ENCODE measurements at places on chromosomes 13 and 19.

GRCh38 chr19:14555918-14556661 is 15.8 kb downstream of the NDUFB7 start:
- peak; percentile 24 for DNase-seq

DNA sequence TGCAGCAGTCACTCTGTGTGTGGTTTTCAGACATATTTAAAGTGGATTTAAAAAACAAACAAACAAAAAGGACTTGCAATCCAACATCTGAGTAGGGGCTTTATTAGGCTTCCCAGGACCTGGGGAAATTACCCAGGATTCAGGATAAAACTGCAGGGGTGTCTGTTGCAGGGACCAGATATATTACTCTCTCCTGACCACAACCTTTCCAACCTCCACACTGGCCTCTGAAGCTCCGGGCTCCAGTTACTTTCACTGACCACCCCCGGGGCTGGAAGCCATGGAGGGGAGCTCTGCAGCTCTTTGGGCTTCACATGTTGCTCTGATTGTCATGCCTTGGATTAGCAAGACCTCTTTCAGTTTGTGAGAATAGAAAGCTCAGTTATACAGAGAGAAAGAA is 75.2 kb downstream of the INSR start:
- no peak for DNase-seq

DNA sequence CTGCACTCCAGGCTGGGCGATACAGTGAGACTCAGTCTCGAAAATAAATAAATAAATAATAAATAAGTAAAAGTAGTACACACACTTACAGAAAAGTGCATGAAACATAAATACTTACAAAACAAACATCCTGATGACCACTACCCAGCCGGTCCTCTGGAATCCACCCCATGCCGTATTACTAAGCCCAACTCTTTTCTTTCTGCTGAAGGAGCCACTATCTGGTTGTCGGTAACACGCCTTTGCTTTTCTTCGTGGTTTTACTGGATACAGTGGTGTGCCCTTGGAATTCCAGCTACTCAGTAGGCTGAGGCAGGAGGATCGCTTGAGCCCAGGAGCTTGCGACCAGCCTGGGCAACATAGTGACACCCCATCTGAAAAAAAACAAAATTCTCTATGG is 39.4 kb downstream of the CELF5 start:
- DNase-seq, result no peak

DNA sequence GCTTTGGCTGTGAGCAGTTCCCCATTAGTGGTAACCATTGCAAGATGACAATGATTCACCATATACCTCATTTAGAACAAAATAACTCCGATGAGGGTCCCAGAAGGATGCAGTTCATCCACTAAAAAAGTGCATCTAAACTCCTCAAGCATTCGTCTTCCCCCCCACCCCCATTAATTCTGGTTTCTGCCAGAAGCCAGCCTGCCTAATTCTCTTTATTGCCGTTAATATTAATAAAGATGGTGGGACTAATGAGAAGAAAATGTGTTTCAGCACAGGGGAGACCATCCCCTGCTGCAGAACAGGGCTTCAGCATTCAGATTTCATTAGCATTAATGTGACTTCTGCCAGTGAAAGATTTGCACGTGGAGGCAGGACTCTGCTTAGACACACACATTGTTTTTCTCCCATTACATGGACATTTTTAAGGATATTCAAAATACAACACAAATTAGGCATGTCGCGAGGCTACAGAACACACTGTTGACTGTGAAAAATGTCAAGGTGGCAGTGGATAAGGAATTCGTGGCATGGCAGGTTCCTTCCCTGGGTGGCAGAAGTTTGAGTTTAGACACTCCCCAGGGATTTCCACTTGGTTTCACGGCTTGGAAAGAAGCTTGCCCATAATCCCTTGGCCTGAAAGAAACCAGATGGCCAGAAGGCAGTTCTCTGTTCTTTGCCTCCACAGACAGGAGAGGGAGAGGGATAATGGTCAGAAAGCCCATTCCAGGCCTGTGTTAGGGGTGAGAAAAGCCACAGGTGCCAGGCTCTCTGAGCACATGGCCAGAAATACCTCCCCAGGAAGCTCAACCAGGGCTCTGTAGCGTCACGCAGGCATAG is 236.5 kb downstream of the FOXO1 start:
- no peak for DNase-seq

- DNase-seq, result peak; percentile 74
Measured at GRCh38 chr19:46480415-46480814, 9.1 kb upstream of the PNMA8A start.

DNA sequence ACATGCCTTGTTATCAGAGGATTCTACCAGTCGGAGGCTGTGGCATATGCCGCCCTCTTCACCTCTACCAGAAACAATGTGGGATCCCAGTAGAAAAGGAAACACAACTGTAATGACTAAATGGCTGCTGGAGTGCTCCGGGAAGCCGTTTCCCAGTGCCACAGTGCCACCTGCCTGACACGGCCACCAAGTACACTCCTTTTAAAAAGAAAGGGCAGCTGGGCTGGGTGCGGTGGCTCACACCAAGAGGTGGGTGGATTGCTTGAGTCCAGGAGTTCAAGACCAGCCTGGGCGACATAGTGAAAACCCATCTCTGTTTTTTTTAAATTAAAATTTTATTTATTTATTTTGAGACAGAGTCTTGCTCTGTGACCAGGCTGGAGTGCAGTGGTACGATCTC is 67.3 kb downstream of the TRPM4 start:
- peak; percentile 53 for DNase-seq

DNA sequence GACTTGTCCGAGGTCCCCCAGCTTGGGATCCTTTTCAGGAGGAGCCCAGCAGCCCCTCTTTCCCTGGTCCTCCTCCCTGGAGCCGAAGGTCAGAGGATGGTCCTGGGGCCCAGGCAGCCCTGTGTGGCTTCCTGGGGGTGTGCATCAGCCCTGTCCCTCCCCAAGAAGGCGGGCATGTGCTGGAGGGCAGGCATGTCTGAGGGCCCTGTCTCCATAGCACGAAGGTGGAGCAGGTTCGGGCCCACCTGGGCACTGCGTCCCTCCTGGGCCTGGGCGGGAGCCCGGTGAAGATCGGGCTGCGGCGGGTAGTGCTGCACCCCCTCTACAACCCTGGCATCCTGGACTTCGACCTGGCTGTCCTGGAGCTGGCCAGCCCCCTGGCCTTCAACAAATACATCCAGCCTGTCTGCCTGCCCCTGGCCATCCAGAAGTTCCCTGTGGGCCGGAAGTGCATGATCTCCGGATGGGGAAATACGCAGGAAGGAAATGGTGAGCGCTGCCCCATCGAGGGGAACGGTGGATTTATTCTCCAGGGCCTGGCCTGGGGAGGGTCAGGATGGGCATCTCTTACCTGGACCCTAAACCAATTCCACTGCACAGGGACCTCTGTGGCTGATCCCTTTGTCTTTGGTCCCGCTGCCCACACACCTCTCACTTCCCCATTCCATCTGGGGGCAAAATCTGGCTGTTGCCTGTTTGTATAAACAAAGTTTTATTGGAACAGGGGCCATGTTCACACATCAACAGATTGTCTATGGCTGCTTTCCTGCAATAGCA is 10.9 kb downstream of the TIMM13 start:
- DNase-seq, result no peak

DNA sequence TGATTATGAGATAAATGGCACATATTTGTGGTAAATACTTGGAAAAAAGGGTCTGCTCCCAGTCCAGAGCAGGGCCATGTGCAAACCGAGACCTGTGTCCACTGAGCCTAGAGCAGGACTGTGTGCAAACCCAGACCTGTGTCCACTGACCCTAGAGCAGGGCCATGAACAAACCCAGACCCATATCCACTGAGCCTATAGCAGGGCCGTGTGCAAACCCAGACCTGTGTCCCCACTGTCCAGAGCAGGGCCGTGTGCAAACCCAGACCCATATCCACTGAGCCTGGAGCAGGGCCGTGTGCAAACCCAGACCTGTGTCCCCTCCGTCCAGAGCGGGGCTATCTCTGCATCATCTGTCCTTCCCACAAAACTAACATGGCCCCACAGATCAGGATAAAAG is 136.0 kb downstream of the ATP11A start:
- DNase-seq, result no peak

DNA sequence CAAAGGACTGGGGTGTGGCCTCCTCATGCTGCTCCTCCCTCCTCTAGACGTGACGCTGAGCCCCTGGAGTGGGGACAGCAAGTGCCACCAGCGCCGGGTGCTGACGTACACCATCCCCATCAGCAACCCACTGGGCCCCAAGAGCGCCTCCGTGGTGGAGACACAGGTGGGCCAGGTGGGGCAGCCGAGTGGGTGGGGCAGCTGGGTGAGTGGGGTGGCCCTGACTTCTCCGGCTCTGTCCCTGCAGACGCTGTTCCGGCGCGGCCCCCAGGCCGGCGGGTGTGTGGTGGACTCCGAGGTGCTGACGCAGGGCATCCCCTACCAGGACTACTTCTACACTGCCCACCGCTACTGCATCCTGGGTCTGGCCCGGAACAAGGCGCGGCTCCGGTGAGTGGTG is 11.1 kb upstream of the SCN1B start:
- no peak for DNase-seq

GRCh38 chr13:64333888-64334287 is 2896.2 kb downstream of the PCDH9 start:
- no peak for DNase-seq

DNA sequence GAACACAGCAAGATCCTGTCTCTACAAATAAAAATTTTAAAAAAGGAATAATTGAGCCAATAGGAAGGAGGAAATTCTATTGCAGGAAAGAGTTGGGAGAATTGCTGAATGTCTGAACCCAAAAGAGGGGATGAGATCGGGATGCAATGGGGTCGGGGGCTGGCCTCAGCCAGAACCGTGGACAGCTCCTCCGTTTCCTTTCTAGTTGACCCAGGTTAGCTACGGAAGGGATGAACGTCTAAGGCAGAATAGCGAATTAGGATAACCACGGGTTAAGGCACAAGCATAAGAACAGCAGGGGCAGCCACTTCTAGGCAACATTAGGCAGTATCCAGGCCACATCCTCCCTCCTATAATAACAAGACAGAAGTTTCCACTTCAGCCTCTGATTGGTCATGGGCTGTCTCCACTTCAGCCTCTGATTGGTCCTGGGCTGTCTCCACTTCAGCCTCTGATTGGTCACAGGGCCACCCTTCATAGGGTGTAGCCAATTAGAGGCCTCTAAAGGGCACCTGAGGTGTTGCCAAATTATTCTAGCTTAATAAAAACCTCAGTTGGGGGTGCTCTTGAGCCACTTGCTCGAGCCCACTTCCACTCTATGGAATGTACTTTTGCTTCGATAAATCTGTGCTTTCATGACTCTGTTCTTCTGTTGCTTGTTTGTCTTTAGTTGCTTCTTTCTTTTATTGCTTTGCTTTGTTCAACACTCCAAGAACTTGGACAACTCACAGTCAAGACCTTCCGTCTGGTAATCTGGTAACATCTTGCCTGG is 24.9 kb upstream of the TPM4 start:
- DNase-seq, result peak; percentile 60

DNA sequence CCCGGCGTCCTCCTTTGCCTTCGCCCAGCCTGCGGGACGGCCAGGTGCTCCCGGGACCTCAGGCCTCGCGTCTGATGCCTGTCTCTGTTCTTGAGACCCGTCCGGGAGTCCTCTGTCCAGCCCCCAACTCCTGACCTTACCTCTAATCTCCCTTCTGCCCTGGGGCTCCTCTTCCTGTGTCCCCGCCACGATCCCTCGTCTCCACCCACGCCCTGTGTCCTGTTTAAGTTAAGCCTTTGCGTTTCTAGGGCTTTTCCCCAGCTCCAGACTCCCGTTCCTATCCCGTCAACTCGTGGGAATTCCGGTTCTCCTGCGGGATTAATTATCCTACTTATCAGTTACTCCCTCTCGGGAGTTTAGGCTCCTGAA is 686 bp downstream of the LENG8 start:
- DNase-seq, result peak; percentile 31

GRCh38 chr13:92473765-92474475 is 752.7 kb upstream of the GPC6 start:
- DNase-seq, result no peak

- DNase-seq, result no peak
Measured at GRCh38 chr19:42290523-42291434, 11.2 kb upstream of the PRR19 start.

DNA sequence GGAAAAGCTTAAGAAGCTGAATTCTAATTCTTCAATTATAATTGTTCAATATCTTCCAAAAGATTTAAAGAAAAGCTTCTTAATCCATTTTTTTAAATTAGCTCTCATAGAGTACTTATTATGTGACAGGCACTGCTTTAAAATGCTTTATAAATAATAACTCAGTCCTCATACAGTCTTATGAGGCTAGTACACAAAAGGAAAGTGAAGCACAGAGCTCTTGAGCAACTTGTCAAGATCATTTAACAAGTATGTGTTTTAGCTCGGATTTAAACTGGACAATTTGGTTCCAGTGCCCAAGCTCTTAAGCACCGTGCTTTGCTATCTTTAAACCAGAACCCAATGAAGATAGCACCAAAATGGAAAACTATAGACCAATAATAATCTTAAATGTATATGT is 106.1 kb downstream of the DHRS12 start:
- peak; percentile 16 for DNase-seq

DNA sequence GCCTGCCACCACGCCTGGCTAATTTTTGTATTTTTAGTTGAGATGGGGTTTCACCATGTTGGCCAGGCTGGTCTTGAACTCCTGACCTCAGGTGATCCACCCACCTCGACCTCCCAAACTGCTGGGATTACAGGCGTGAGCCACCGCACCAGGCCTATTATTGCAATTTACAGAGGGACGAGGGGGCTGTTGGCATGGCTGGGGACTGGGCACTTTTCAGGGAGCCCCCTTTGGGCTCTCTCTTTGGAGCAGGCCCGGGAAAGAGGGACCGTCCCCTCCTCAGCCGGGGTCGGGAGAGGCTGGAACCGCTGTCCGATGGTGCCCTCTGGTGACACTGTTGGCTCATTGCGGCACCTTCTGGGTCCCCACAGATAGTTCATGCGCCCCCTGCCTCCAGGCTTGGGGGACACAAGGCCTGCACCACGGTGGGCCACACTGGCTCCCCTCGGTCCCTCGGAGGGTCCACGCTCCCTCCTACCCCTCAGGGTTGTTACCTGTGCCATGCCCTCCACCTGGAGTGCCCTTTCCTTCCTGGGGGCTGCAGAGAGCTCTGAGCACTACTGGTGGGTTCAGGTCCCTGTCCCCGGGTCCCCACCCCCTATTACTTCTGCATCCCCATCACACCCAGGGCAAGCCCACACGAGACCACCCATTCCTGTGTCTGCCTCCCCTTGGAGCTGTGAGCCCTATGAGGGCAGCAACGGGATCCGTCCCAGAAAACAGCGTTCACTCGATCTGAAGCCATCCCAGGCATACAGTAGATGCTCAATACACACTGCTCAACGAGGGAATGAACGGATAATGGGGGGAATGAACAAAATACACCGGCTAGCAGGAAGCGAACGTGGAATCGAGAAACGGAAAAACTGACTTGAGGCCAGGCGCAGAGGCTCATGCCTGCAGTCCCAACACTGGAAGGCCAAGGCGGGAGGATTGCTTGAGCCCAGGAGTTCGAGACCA is 12.5 kb downstream of the FEM1A start:
- DNase-seq, result peak; percentile 45

DNA sequence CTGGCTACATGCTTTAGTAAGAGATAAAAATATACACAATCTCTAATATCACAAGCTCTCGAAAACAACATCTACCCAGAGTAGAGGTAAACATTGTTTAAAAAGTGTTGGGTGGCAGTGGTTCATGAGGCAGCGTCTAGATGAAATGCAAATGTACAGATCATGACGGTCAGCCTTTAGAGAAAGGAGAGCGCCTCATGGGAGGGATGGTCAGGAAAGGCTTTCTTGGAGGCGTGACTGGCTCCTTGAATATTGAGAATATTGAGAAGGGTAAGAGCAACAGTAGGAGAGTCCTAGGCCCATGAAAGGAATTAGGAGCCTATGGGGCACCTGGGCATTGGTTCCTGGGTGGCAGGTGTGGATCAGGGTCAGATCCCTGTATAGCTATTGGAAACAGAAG is 10.6 kb downstream of the HNRNPUL1 start:
- DNase-seq, result no peak

Data from fibroblast of mammary gland (primary cell).